Right hindlimb (tissue), 1 donor: ENCODE measurements at places on chromosomes 4 and X.
A peak's percentile ranks its signal among the peaks of the same experiment; 100 is the strongest.

DNA sequence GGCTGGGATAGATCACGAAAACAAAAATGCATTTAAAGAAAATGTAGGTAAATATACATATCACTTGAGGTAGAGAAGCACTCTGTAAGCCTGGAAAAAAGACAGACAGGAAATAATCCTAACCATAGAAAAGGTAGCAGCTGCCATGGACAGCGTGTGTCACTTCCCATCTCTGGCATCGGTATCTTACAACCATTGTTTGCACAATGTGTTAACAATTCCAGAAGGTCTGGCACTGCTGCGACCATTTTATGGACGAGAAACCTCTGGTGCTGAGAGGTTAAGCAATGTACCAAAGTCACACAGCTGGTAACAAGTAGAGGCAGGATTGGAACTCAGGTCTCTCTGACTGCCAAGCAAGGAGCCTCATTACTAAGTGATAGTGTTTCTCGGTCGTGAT, 1.7 kb upstream of the MTNR1A start:
- DNase-seq, result no peak

DNA sequence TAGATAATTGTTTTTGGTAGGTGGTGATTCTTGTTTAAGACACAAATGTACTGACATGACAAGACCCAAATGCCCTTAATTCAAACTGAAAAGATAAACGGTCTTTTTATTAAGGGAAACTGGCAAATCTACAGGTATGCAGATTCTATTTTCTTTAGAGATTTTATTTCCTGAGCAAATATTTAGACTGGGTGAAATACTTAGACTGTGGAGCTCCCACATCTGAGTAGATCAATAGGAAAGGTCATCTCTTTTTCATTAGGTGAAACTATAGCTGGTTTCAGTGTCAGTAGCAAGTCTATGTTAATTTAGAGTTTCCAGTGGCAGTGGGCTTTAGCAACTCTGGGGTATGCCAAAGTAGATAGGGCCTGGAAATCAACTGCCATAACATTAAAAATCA, 446.7 kb downstream of the FSTL5 start:
- DNase-seq, result no peak

GRCh38 chr4:155960522-155960921, 6.9 kb upstream of the CTSO start:
- no peak for DNase-seq

GRCh38 chr4:70734168-70734954, 12.6 kb downstream of the RUFY3 start:
- no peak for DNase-seq

DNA sequence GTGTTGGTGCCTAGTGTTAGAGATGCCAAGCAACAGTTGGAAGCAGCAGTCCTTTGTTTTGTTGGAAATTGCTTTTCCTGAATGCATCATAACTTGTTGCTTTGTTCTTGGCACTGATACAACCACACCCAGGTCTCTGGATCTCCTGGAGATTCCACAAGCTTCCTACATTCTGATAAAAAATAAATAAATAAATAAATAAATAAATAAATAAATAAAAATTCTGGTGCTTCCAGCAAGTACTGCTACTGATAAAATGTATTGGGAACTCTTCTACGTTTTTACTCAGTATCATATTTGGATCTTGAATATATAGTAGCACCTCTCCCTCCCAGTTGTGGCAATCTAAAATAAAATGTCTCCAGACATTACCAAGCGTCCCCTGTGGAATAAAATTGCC, 62.7 kb upstream of the GRID2 start:
- DNase-seq, result no peak

GRCh38 chrX:154986826-154987575, 35.5 kb downstream of the F8 start:
- DNase-seq, result no peak

DNA sequence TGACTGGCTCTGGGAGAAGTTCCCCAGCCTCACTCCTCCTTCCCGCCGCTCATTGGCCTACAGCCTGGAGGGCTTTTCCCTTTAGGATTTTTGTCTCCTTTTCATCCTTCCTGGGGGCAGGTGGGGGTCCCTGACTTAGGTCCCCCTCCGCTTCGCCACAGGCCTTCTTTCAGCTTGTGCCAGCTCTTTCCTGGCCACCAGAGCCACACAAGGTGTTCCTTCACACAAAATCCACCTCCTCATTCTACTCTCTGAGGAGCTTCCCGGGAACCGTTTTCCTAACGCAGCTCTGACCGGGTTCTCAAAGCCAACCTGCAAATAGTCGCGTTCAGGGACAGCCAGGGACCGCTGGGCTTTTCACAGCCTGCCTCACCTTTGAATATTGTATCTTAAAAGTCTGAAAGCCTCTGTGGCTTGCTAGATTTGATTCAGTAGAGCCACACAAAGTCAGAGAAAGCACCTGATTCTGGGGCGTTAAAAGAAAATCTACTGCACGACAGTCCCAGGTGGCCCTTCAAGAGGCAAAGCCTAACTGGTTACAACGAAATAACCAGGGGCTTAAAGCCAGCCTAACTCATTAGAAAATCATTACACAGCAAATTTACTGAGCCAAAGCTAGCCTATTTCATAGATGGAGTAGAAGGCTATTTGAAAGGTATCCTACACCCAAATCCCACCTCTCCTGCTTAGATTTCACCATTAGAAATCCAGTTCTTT, 731 bp upstream of the GPC3 start:
- no peak for DNase-seq

DNA sequence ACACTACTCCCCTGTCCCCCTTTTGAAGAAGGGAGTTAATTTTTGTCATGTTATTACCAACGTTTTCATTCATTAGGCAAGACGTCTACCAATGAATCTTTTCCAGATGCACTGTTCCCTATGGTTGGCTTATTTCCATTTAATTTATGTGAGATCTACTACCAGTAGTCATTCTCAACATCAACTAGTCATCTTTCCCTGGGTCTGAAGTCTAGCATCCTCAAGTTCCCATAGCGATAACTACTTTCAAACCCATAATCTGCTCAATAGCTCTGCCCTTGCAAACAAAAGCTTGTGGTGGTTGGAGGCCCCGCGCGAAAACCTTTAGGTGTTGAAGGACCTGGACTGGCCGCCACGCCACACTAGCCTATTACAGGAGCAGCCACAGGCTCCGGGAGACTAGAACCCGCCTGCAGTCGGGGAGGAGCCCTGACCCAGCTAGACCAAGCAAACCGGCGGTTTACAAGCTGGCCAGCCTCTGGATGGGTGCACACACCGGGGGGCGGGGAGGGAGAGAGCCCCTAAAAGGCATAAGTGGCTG, 746 bp downstream of the PPAT start:
- DNase-seq, result peak; percentile 68

GRCh38 chr4:143597276-143597675, 83.8 kb downstream of the SMARCA5 start:
- no peak for DNase-seq

DNA sequence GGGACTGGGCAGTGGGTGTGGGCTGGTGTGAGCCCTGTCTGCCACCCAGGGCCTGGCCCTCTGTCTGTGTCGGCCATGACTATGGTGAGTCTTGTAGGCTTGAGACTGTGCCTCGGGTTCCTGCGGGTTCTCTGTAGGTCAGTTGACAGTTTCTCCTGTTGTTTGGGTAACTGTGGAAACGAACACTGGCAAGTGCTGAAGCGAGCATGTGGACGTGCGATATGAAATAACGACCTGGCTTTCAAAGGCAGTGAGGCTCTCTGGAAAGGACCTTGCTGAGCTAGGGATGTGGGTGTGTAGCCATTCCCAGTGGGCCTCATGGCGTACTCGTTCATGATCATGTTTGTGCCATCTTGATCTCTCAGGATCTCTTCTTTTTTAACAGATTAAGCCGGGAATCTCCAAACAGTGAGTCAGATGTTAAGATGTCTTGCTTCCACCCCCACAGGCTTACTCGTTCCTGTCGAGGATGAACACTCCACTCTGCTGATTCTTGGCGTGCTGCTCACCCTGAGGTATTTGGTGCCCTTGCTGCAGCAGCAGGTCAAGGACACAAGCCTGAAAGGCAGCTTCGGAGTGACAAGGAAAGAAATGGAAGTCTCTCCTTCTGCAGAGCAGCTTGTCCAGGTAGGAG, 41.3 kb downstream of the HTT start:
- no peak for DNase-seq

GRCh38 chr4:47278631-47279030, 184.9 kb downstream of the COMMD8 start:
- DNase-seq, result no peak

GRCh38 chrX:13955975-13956374, 73.7 kb downstream of the GEMIN8 start:
- DNase-seq, result no peak

GRCh38 chr4:73729534-73730165, 10.7 kb upstream of the CXCL8 start:
- DNase-seq, result peak; percentile 66

GRCh38 chr4:48877827-48878535, 28.6 kb downstream of the OCIAD2 start:
- no peak for DNase-seq

- DNase-seq, result no peak
These were observed 239.7 kb upstream of the GATB start for GRCh38 chr4:152000518-152000917.

GRCh38 chr4:154578919-154579318, 11.6 kb downstream of the FGA start:
- no peak for DNase-seq

GRCh38 chr4:159185591-159186023, 82.7 kb downstream of the RAPGEF2 start:
- DNase-seq, result no peak
